ENCODE measurements at places on chromosomes 1 and 21. TPM values are rescaled to one million over a fixed set of nuclear protein-coding genes. Genes with fewer than 3 reads are reported as not detected.

EXO1 gene
- 48.3 TPM for total RNA-seq

C1orf141 gene
- total RNA-seq: not detected

DNAJC28 gene
- total RNA-seq: 1.6 TPM

ZSWIM5 gene
- total RNA-seq: not detected

PTAFR gene
- total RNA-seq: 0.47 TPM

TTC22 gene
- total RNA-seq: not detected

NT5C1A gene
- total RNA-seq: not detected

OR2T5 gene
- total RNA-seq: not detected

OR6K3 gene
- not detected for total RNA-seq

NMNAT2 gene
- 0.60 TPM for total RNA-seq

FAM43B gene
- not detected for total RNA-seq

SLAMF9 gene
- total RNA-seq: not detected

KIF2C gene
- total RNA-seq: 82.1 TPM

PTCH2 gene
- 1.5 TPM for total RNA-seq

PLEKHN1 gene
- 0.34 TPM for total RNA-seq

ARHGAP30 gene
- not detected for total RNA-seq

FCER1G gene
- 1.1 TPM for total RNA-seq

All from SJSA1 (cell line).